ENCODE measurements at places on chromosomes 3 and 15.

DNA sequence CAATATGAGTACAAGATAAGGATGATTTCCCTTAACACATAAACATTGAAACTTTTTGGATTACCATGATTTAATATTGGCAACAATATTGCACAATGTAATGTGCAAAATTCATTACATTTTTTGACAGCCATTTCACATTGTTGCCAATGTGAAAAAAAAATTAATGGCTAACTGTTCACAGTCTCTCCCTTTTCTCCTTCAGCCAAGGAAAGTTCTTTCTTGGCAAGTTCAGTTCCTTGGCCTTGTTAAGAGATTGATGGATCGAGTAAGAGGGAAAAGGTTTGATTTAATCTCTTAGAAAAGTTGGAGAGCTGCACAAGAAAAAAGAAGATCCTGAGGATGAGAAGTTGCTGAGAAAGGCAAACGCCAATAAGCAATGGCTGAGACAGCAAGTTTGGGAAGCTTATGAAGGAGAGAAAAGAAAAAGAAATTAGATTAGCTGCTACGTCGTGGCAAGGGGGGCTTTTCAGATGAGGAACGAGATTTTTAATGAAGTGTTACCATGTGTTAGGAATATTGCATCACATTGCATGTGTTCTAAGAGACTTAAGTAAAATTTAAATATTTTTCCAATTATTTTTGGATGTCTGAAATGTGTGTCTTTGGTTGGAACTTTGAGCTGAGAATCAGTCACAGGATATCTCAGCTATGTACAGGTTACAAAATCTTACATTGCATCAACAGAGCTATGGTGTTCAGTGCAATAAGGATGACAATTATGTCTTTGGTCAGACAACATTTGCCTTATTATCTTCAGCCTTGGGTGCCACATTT lies 61.4 kb upstream of the ZNF280D start:
- no peak for DNase-seq

DNA sequence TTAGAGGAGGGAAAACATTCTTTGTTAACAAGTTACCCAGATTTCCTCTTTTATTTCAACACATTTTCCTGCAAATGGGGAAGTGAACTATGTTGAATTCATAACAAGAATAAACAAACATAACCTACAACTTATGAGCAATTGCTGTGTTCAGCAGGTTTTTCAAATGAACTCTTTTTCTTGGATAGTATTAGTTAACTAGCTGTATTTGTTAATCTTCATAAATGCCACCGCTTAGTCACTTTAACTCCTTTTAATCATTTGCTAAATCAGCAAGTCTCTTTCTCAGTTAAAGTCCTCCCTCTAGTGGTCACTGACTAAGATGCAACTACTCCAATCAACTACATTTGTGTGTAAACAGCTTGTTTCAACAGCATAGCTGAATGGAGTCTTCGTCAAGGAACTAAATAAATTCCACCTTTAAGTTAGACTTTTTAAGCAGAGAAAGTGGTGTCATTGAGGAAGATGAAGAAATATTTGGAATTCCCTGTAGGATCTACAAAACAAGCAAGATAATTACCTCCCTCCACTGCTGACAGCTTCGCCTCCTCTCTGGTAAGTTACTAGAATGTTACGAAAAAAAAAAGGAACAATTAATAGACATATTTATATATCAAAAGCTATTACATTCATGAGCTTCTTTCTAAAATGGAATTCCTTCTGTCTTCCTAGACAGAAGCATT lies 1122.0 kb downstream of the ROBO1 start:
- no peak for DNase-seq

- no peak for DNase-seq
These were observed 22.4 kb downstream of the MAP6D1 start for GRCh38 chr3:183802989-183803388.

GRCh38 chr3:126029241-126029640 lies 54.7 kb downstream of the SLC41A3 start:
- DNase-seq, result no peak

DNA sequence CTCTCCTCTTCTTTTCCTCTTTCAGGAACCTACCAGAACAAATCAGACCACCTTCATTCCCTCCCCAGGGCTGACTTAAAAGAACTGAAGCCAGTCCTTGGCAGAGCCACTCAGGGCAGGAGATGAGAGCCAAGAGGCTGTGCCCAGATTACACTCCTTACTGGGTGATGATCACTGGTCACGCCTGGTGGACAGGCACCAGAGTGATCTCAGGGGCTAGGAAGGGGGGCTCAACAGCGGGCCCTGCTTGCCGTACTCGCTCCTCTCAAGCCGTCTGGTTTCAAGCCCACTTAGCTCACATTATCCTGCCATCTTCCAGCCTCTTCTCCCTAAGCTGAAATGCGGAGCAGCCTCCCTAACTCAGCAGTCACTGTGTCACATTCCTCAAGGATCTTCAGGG lies 1.7 kb upstream of the FAH start:
- DNase-seq, result no peak

DNA sequence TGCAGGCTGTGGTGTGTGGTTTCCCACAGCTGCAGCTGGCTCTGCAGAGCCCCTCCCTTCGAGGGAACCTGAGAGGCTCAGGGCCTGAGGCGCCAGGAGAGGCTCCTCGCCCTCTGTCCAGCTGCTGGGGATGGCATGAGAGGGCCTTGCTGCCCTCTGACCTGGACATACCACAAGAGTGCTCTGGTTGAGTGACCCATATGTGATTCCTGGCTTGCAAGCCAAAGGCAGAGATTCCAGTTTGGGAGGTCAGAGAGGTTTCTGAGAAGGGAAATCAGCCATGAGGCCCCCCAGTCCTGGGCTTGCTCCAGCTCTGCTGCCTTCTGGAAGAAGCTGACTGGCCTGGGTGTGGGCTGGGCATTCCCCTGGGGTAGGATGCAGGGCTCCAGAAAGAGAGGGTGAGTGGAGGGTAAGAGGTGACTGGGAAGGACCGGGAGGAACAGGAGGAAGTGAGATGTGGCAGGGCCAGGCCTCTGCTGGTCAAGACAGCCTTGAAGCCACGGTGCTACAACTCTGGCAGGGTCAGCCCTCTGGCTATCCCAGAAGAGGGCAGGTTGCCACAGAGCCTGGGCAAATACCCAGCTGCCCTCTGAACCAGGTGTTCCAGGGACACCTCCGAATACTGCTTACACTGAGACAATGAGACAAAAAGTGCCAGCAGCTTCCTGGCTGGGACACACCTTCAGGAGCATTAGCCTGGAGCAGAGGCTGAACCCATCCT lies 16.0 kb upstream of the SRP14 start:
- DNase-seq, result no peak

- DNase-seq, result no peak
These were observed 473.3 kb downstream of the CADM2 start for GRCh38 chr3:85432081-85432480.

Measured in D721Med (cell line).